GM18507 (cell line): ENCODE measurements at places on chromosomes 1 and 21.
A peak's percentile ranks its signal among the peaks of the same experiment; 100 is the strongest.

GRCh38 chr1:226739696-226740065 is 599 bp upstream of the ITPKB start:
- no peak for DNase-seq

DNA sequence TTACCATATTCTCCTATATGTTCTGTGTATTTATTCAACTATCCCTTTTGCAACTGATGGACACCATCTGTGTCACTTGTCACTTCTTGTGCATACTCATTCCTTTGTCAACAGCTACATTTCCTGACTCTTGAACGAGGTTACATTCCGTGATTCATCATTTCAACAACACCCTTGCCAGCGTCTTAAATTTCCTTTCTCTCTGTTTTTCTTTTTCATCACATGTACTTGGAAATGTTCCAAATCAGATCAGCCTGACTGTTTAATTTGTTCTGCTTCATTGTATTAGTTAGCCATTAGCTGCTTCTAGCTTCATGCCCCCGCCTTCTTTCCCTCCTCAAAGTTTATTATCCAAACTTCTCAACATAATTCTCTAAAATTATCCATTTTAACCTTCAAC is 173.0 kb downstream of the ADGRL4 start:
- DNase-seq = no peak

GRCh38 chr1:238589843-238590435 is 699.2 kb upstream of the ZP4 start:
- no peak for DNase-seq

GRCh38 chr1:200990114-200990513 is 33.4 kb downstream of the KIF21B start:
- DNase-seq = no peak

DNA sequence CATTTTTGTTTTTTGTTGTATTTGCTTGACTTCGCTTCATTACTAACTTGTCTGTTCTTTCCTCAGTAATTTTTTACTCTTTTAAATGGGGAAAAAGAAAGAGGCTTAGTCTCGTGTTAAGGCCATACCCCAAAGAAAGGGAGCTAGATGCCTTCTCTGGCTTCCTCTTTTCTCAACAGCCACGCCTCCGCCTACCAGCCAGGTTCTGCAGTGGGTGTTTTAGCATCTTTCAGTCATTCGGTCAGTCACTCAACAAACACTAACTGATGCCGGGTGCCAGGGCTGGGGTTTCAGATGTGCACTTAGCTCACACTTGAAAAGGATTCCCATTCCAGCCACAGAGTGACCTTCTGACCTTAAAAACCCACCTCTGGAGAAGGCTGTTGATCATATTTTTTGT is 46.3 kb upstream of the VAV3 start:
- no peak for DNase-seq

GRCh38 chr1:31795801-31796621 is 19.8 kb downstream of the SPOCD1 start:
- DNase-seq = no peak

- DNase-seq = no peak
Measured at GRCh38 chr1:76625886-76626678, 241.2 kb upstream of the ST6GALNAC5 start.

GRCh38 chr1:67684526-67685066 is 405 bp upstream of the GADD45A start:
- DNase-seq = no peak

DNA sequence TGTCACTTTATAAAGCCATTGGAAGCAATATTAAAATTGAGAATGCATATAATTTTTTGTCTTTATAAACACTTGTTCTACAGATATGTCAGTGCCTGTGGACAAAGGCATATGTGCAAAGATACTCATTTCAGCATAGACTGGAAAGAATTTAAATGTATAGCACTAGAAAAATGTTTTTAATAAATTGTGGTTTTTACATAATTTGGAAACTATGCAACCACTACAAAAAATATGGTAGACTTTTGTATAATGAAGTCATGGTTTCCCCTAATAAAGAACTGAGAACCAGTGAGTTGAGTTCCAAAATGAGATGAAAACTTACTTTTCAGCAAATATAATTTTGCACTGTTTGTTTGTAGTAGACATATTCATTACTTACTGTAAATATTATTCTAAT is 48.5 kb downstream of the BRINP3 start:
- DNase-seq = no peak

GRCh38 chr1:217660353-217661062 is 29.4 kb downstream of the SPATA17 start:
- DNase-seq = no peak

- DNase-seq = no peak
Measured at GRCh38 chr1:110337704-110338308, 1.4 kb upstream of the RBM15 start.

GRCh38 chr1:166884971-166885370 is 8.9 kb upstream of the TADA1 start:
- no peak for DNase-seq

DNA sequence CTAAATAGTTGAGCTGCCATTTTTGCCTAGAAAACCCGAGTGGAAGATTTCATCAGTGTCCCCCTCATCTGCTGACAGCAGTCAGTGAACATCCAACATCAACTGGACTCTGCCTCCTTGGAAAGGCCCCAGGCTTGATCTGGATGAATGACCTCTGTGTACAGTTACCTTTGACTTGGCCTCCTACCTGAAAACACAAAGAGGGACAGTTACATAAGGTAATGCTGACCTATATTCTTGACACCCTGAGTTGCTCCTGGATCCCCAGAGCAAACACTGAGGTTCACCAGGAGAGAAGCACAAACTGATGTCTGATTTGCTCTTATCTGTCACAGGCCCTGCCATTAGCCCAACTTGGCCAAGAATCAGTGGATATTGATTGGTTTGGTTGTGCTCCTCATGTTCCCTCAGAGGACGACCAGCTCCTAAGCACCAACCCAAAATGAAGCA is 138.9 kb downstream of the PROX1 start:
- no peak for DNase-seq

DNA sequence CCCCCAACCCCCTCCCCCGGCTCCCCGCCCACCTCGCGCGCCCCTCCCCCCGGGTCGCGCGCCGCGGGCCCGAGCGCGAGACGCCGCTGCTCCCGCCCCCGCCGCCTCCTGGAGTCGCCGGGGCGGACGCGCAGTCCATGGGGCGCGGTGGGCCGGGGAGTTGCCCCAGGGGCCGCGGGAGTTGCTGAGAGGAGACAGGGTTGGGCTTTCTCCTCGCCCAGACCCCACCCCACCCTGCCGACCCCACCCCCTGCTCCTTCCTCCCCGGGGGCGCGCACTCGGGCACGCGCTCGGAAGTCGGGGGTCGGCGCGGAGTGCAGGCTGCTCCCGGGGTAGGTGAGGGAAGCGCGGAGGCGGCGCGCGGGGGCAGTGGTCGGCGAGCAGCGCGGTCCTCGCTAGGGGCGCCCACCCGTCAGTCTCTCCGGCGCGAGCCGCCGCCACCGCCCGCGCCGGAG is at the start of gene LAMC1:
TSS of gene LAMC1 (plus strand) at position 275 of the 455 bp plus-strand sequence. CDS start 297 bp downstream, outside the sequence.
- peak; percentile 53 for DNase-seq

- no peak for DNase-seq
Measured at GRCh38 chr1:240612811-240613210, 856 bp upstream of the GREM2 start.

GRCh38 chr1:78136680-78137079 is 90.9 kb downstream of the GIPC2 start:
- no peak for DNase-seq

DNA sequence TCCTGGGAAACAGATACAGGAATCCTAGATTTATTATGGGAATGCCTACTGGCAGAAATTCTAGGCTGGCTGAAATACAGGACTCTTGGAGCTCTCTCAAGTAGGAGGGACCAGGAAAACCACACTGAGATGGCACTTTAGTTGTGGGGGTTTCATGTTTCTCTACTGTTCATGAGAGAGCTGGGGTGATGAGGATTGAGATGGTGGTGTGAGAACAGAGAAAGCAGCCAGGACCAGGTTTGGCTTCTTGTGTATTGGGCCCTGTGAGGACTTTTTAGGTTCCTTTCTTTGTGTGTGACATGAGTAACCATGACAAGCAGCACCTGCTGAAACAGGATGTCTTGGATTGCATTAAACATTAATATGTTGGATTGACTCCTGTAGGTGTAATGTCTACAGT is 4.9 kb downstream of the ARID1A start:
- no peak for DNase-seq

DNA sequence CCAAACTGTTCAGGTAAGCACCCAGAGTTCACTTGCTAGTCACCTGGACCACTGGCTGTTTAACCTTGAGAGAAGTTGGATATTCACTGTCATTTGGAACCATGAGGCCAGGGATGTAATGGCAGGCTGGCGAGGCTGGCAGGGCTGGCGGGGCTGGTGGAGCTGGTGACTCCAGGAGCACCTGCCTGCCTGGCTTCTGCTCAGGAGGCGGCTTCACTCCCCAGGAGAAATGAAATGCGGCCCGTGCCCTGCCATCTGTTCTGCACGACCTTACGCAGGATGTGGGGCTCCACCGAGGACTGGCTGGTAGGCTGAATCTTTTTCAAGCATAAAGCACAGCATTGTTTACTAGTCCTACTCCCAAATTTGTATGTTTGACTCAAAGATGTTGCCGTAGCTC is 22.7 kb upstream of the MX1 start:
- DNase-seq = no peak

- no peak for DNase-seq
Measured at GRCh38 chr1:173118404-173118803, 67.7 kb upstream of the TNFSF18 start.

DNA sequence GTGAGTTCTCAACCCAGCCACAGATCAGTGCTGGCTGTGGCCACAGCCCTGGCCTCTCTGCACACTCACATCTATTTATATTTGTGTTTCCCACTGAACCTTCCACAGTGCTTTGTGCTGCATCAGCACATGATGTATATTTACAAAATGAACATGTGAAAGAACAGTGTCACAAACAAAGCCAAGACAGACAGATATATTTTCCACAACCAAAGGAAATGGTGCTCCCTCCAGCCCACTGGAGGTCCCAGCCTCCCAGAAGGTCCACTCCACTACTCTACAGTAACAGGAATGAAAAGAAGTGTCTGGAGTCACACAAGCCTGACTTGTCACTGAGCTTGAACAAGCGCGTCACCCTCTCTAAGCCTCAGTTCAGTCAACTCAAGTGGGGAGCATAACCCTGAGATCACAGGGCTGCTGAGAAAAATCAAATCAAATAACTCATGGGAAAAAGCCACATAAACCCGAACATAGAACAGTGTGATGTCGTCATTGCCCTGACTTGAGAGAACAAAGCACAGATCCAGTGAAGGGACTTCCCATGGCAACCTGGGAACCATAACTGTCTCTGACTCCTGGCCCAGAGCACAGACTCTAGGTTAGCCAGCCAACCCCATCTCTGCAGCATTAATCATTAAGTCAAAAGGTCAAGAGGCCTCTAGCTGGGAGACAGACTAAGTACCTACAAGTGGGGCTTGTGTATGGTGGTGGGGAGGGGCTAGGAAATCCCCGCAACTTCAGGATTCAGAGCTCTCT is 121.2 kb downstream of the TRABD2B start:
- DNase-seq = no peak

DNA sequence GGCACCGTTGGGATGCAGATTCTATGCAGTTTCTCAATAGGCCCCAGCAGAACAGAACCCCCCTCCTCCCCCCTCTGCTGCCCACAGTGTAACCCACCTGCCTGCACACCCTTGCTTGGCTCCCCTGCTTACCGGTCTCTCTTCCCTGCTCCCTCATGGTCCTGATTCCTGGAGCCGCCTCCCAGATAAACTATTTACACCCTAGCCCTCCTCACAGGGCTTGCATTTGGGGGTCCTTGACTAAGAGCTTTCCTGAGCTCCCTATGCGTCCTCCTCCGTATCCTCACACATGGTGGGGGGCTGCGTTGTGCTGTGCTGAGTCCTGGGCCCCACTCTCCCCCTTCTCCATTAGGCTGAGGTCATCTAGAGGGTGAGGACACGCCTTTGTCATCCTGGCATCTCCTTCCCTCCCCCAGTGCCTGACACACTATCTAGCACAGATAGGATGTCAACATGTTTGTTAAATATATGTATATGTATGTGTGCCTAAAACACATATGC is 121.9 kb downstream of the GRIK3 start:
- DNase-seq = no peak

DNA sequence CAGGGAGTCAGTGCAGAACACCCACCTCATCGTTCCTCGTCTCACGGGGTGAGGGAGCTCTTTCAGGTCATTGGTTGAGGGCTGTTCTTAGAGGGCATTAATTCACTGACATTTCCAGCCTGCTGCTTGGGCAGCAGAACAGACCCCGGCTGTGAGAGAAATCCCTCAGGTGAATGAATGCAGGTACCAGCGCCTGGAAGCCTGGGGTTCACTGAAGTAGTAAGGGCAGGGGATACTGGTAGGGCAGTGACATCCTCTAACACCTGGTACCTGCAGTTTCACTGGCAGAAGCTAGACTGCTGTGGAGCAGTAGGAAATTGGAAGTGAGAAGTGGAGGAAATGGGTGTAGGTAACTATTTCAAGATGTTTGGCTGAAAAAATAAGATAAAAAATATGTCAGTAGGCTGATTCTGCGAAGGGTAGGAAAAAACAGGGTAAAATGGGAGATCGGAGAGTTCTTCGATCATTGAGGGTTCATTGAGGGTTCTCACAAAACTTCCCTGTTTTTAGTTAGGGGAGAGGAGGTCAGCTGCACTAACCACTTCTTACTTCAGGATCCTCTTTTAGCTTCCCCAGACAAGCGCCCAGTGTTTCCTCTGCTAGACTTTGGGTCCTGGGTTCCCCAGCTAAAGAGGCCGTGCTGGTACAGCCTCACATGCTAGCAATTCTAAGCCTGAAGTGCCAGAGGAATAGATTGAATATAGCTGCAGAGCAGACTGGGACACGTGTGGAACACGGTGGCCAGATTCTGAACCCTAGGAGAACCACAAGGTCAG is 55.2 kb downstream of the RNF220 start:
- no peak for DNase-seq

DNA sequence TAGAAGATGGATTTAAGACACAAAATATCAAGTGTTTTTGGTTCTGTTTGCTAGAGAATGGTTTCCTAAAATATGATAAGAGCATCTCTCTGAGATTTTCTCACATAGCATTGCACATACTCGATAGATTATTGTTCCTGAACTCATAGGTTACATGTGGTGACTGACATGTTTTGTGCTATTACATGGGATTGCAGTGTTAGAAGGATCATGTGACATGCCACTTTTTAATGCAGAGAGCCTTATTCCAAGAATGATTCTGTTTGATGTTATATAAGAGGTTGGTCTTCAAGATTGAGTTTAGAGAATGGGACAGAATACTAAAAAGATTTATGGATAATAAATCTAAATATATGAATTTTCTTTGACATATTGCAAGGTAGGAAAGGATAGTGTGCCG is 34.4 kb upstream of the SPAG17 start:
- no peak for DNase-seq

- no peak for DNase-seq
Measured at GRCh38 chr1:6270401-6270800, 9.5 kb upstream of the GPR153 start.

DNA sequence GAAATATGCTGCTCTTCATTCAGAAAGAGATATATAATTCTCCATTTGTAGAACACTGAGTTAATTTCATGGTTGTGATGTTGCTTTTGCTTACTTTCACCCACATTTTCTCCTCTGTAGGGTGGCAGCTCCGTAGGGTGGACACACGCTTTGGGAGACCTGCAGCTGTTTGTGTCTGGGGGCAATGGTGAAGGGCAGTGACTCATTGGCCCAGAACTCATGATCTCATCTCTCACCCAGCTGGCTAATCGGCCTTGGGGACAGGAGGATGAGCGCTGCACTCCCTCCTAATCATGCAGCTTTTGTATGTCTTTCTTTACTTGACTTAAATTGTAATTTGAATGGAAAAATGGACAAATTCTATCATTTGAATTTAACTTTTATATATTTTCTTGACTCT is 9.6 kb downstream of the DISC1 start:
- DNase-seq = no peak
